Hematopoietic multipotent progenitor cell treated with erythropoietin and hydrocortisone succinate and interleukin-3 and kit ligand, for 15 days (in vitro differentiated cells): ENCODE measurements at places on chromosomes 2 and 18.

GRCh38 chr2:226883296-226883795 lies 47.5 kb downstream of the RHBDD1 start:
- no peak for DNase-seq

DNA sequence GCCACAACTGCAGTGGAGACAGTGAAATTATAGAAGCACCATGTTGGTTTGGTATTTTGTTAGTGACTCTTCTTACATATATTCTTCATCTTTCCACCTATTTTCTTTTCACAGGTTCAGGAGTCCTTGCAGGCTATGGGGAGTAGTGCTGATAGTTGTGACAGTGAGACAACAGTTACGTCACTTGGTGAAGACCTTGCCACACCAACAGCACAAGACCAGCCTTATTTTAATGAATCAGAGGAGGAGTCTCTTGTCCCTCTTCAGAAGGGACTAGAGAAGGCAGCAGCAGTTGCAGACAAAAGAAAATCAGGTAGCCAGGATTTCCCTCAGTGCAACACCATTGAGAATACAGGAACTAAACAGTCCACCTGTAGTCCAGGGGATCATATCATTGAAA lies 23.6 kb downstream of the ITPRID2 start:
- no peak for DNase-seq

DNA sequence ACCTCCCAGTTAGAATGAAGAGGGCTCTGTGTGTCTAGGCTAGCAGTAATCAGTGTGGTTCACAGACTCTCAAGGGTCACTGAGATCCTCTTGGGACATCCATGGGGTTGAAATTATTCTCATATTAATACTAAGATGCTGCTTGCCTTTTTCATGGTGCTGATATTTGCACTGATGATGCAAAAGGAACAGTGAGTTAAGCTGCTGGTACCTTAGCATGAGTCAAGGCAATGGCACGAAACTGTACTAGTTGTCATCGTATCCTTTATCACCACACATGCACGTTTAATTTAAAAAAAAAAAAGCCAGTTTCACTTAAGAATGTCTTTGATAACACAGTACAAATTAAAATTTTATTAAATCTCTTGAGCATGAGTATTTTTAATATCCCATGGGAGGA lies 151.9 kb upstream of the TANK start:
- DNase-seq = no peak

DNA sequence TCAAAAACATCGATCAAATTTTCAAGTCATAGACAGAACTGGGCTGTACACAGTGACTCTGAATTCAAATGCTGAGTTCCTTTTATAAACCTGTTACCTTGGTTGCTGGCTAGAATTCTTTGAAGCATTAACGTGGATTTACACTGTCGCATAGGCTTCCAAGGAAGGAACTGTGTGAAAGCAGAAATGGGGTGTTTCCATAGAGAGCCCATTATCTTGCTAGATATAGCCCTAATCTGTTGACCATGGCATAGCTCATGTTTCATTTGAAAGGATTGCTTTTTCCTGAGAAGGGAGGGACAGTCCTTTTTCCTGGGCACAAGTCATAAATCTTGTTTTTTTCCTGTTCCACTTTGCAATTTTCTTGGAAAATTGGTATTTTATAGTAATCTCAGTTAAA lies 73.8 kb upstream of the NEUROD1 start:
- DNase-seq = no peak

DNA sequence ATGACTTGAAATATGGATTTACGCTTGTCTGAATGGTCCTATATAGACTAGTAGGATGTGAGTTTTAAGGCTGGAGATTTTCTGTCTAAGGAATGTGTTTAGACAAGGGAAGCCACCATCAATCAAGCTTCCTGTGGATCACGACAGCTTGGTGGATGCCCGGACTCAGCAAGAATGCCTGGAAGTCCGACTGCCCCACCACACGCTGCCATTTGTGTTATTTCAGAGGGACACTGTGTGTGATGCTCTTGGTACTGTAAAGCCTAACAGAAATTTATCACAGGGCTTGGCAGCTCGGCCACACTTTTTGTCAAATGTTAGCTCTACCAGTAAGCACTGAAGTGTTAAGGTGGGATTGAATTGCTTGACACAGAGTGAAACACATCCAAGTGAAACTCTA lies 127.1 kb upstream of the CDH7 start:
- no peak for DNase-seq

DNA sequence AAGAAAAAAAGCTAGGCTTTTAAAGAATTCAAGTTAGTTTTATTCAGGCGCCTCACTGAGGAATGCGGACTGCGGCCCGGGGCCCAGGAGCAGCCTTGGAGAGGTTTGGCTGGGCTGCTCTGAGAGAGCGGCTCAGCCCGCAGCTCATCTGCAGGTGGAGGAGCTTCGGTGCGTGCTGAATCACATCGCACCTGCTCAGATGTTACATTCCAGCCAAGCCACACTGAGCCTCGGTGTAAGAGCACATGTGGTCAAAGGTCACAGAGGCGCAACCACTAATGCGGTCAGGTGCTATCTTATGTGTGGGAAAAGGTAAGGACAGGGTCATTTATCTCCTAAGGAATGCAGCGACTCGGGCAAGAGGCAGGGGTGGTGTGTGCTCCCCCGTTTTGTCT lies 17.1 kb upstream of the CNDP1 start:
- no peak for DNase-seq

DNA sequence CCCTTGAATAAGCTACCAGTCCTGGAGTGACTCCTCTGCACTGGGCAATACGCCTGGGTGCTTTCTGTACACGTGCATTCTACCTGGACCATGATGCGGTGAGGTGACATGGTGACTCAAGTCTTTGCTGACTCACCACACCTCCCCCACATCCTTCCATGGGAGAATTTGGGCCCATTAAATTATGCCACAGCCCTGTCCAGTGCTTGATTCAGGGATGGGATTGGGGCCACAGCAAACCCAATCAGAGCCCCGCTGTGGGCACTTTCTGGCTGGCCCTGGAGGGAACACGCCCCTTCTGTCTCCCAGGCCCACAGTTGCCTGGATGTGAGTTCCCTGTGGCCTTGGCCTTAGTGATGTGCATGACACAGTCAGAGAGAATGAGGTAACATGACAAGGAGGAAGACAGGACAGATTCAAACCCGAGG lies 86.9 kb downstream of the LRRC30 start:
- DNase-seq = no peak

DNA sequence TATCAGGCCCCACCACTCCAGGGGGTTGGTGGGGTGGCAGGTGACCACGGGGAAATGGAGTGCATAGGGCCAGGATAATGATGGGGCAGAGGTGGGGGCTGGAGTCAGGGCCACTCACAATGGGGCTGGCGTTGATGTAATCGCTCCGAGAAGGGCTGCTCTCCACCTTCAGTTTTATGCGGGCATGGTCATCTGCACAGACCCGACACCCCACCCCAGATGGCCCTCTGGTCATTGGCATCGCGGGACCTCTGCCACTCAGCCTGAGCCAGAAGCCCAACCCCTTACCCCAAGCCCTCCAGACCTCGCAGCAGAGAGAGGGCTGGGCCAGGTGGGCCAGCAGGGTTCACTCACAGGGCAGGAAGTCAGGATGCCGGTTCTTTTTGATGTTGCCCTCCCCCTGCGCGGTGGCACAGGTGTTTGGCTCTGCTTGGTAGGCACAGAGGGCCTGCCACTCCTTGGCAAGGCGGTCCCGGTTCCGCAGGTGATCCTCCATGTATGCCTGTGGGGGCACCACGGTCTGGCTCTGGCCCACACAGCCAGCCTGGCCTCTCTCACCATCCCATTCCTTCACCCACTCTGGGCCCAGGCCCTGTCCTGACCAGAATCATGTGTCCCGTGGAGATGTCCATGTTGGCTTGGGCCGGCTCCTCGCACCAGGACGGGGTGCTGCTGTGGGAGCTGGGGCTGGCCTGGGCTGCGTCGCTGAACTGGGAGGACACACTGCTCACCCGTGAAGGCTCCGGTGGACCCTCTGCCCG lies 12.4 kb downstream of the PTPRN start:
- no peak for DNase-seq

GRCh38 chr18:62717925-62718800 lies 2.8 kb downstream of the PHLPP1 start:
- no peak for DNase-seq

DNA sequence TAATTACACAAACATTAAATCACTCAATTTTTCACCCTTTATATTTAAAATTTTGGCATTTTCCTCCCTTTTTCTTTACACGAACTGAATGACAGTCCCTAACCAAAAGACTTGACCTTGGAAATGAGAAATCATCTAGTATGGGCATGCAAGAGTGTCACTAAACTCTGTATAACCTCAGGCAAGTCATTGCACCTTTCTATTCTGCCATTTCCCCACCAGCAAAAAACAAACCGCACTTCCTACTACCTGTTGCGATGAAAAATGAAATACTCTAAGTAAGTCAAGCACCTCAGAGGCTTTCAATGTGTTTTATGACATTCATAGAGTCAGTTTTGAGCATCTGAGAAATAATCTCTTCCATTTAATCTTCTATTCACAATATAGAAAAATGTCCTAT lies 44.1 kb downstream of the ANKRD44 start:
- DNase-seq = no peak

GRCh38 chr2:85996591-85996990 lies 107.8 kb upstream of the ST3GAL5 start:
- no peak for DNase-seq

DNA sequence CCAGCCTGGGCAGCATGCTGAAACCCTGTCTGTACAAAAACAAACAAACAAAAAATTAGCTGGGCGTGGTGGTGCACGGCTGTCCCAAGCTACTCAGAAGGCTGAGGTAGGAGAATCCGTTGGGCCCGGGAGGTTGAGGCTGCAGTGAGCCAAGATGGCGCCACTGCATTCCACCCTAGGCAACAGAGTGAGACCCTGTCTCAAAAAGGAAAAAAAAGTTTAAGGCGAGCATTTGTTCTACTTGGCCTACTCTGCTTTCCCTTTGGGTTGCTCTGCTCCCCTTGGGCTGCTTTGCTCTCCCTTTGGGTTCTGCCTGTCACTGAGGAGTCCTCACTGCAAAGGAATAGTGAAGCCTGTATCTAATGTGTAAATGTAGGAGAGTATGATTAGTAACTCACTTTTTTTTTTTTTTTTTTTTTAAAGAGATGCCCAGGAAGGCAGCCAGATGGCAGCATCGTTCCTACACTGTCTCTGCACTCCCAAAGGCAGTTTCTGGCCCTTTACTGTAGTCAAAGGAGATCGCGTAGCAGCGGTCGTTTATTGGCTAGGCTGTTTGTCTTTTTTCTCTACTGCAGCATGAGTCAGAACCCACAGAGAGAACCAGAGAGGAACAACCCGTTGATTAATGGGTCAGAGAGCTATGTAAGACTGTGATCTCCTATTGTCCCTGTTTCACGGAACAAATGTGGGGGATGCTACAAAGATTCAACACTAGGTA lies 118.3 kb upstream of the CWC22 start:
- DNase-seq = no peak
